Vagina (tissue), 2 donors: ENCODE measurements at places on chromosomes 7 and 10.

DNA sequence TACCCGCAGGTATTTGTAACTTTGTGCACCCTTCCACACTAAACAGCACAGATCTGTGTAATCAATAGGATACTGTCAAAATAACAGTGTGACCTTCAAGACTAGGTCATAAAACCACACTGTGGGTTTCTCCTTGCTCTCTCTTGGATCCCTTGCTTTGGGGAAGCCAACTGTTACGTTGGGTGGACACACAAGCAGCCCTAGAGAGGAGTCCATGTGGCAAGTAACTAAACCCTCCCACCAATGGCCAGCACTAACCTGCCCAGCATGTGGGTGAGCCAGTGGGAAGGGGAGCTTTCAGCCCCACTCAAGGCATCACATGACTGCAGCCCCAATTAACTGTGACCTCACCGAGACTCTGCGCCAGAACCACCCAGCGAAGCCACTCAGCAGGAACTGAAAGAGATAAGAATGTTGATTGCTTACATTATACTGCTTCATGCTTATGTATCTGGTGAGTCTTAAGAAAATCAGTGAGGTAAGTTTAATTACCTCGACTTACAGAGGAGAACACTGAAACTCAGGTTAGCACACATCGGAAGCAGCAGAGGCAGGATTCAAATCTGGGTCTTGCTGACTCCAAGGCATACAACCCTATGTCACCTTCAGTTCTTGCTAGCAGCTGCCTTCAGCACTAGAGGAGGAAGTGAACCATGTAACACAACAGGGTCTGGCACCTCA, 9.4 kb upstream of the ZC3HAV1 start:
- no peaks in the 10 kb centered on the region for H3K36me3 ChIP-seq
- no peak overlapping the region for H3K4me3 ChIP-seq
- peaks cover 7% of the 10 kb centered on the region for H3K4me1 ChIP-seq
- peak; percentile 79 for DNase-seq
- H3K27ac ChIP-seq: no peak overlapping the region

DNA sequence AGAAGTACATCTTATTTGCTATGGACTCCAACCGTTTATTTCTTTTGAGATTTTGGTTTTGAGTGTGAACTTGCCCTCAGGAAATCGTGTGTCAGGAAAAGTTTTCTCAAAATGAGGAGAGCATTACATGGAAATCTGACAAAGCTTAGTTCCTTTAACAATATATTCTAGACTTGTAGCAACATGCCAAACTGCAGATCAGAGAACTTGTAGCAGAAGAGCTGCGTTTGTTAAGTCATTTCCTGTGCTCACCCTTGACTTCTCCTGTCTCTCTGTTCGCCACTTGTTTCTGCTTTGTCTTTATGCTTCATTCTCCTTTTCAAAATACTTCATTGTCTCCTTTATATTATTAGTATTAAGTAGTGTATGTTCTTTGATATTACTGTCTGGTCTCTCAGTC, 116.6 kb upstream of the FOXP2 start:
- H3K27ac ChIP-seq: no peak overlapping the region
- H3K4me3 ChIP-seq: no peak overlapping the region
- H3K4me1 ChIP-seq: no peaks in the 10 kb centered on the region
- H3K36me3 ChIP-seq: no peaks in the 10 kb centered on the region
- DNase-seq: no peak
- no peaks in the 10 kb centered on the region for H3K27me3 ChIP-seq

- H3K27me3 ChIP-seq: no peaks in the 10 kb centered on the region
- no peaks in the 10 kb centered on the region for H3K36me3 ChIP-seq
- H3K4me1 ChIP-seq: peaks cover 37% of the 10 kb centered on the region
- no peak overlapping the region for H3K27ac ChIP-seq
These were observed 69.3 kb downstream of the CUBN start for GRCh38 chr10:17060289-17060688.

DNA sequence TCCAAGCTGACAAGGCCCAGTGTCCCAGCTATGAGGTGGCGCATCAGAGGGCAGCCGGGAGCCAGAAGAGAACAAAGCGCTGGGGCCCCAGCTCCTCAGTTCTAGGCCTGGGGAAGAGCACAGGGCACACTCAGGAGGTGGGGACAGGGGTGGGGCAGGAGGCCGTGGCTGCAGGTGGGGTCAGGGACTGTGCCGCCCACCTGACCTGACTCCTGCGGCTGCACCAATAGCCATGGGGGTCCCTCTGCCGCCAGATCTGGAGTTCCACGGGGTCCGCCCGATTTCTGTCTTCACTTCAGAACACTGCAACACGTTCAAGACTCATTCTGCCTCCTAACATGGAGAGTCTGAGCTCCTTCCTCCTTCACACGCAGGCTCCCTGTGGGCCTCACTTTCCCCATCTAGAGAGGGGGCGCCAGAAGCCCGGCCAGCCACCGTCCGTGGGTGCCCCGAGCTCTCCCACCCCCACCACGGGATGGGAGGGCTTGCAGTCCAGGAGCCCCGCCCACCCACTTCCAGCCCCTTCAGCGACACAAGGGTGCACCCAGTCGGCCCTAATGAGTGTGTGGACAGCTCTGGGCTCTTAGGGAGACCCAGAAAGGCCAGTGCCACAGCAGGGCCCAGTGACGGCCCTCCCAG, 278.3 kb downstream of the MAD1L1 start:
- no peak for DNase-seq
- H3K27ac ChIP-seq: no peak overlapping the region
- H3K4me3 ChIP-seq: no peak overlapping the region
- peaks cover 8% of the 10 kb centered on the region for H3K4me1 ChIP-seq
- no peaks in the 10 kb centered on the region for H3K27me3 ChIP-seq

DNA sequence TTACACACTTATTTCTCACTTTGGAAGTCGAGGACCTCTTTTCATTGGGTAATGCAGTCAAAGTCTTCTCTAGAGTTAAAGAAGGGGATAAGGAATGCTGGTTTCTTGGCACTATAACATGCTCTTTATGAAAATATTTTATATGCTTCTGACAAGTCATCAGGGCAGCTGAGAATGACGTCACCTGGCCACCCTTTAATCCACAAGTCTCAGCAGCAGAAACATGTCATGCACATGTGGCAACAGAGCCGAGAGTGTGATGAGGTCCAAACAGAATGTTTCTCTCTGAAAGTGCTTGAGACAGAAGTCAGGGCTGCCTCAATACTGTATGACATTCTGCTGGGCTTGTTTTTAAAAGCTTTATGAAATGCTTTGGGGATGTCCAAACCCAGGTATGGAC, 63.5 kb upstream of the C10orf90 start:
- H3K27me3 ChIP-seq: no peaks in the 10 kb centered on the region
- H3K4me1 ChIP-seq: peaks cover 18% of the 10 kb centered on the region
- no peak overlapping the region for H3K4me3 ChIP-seq
- no peak overlapping the region for H3K27ac ChIP-seq

- no peak overlapping the region for H3K4me3 ChIP-seq
- no peak overlapping the region for H3K27ac ChIP-seq
- no peaks in the 10 kb centered on the region for H3K36me3 ChIP-seq
- peaks cover 8% of the 10 kb centered on the region for H3K4me1 ChIP-seq
- no peaks in the 10 kb centered on the region for H3K27me3 ChIP-seq
These were observed 77.4 kb downstream of the CYP26A1 start for GRCh38 chr10:93150990-93151547.

- H3K27ac ChIP-seq: no peak overlapping the region
- no peaks in the 10 kb centered on the region for H3K27me3 ChIP-seq
- no peak for DNase-seq
These were observed 21.8 kb upstream of the ZMIZ1 start for GRCh38 chr10:79046741-79047583.

- no peak overlapping the region for H3K27ac ChIP-seq
- no peak overlapping the region for H3K4me3 ChIP-seq
- no peaks in the 10 kb centered on the region for H3K4me1 ChIP-seq
- no peaks in the 10 kb centered on the region for H3K36me3 ChIP-seq
- no peaks in the 10 kb centered on the region for H3K27me3 ChIP-seq
These were observed 41.1 kb upstream of the NUPR2 start for GRCh38 chr7:56157238-56157790.
